Liver (tissue), 10 donors: ENCODE measurements at places on chromosomes 1 and 21. TPM values are rescaled to one million over a fixed set of nuclear protein-coding genes. Genes with fewer than 3 reads are reported as not detected.
A peak's percentile ranks its signal among the peaks of the same experiment; 100 is the strongest.

GRCh38 chr1:103120981-103121380 is 12.7 kb upstream of the COL11A1 start:
- no peak for DNase-seq
- no peak overlapping the region for H3K4me3 ChIP-seq

- no peaks in the 10 kb centered on the region for H3K4me1 ChIP-seq
- no peaks in the 10 kb centered on the region for H3K27me3 ChIP-seq
- DNase-seq: no peak
- no peak overlapping the region for H3K27ac ChIP-seq
- H3K36me3 ChIP-seq: no peaks in the 10 kb centered on the region
Observed at GRCh38 chr1:64523413-64524337, 53.7 kb downstream of the CACHD1 start.

The OR2T8 gene
- total RNA-seq: 0.70 TPM

The WLS gene
- 3.2 TPM for total RNA-seq

The URB2 gene
- 10.5 TPM for total RNA-seq

The S100A1 gene
- 0.33 TPM for total RNA-seq

GRCh38 chr1:26164036-26164860 is 4.5 kb downstream of the C1orf232 start:
- H3K27me3 ChIP-seq: peaks cover 2% of the 10 kb centered on the region
- DNase-seq: peak; percentile 52
- no peak overlapping the region for H3K4me3 ChIP-seq
- peaks cover 10% of the 10 kb centered on the region for H3K4me1 ChIP-seq
- no peaks in the 10 kb centered on the region for H3K36me3 ChIP-seq
- H3K27ac ChIP-seq: no peak overlapping the region

The KIRREL1 gene
- 6.0 TPM for total RNA-seq

- H3K27me3 ChIP-seq: no peaks in the 10 kb centered on the region
- H3K4me3 ChIP-seq: no peak overlapping the region
- H3K4me1 ChIP-seq: no peaks in the 10 kb centered on the region
- no peaks in the 10 kb centered on the region for H3K36me3 ChIP-seq
Observed at GRCh38 chr1:17287130-17287776, 20.7 kb upstream of the PADI4 start.

DNA sequence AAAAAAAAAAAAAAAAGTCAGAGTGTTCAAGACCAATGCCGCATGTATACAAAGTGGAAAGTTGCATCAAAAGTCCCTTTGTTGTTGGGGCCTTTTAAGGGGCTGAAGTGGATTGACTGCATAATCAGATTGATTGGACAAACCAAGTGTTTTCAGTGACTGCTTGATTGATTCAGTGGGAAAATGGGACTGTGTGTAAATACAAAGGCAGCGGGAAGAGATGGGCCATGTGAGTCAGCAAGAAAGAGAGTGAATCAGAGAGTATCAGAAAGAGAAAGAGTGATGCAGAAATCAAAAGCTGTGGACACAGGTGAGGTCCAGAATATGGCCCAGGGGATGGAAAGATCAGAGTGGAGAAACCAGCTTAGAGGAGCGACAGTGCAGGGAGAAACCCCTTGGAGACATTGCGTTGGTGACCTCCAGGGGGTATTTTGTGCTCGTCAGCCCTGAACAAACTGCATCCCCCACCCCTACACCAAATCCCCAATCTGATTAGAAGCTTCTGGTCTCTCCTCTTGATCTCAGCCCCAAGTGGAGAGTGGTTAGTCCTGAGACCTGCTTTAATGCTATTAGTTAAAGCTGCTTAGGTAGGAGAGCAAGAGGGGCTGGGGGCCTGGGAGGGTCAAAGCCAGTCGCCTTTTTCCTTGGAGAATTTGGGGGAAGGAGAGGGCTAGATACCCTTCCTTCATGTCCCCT is 5.1 kb upstream of the ETV3L start:
- H3K27ac ChIP-seq: no peak overlapping the region
- no peaks in the 10 kb centered on the region for H3K4me1 ChIP-seq
- H3K27me3 ChIP-seq: peaks cover 5% of the 10 kb centered on the region
- DNase-seq: no peak
- H3K36me3 ChIP-seq: no peaks in the 10 kb centered on the region

DNA sequence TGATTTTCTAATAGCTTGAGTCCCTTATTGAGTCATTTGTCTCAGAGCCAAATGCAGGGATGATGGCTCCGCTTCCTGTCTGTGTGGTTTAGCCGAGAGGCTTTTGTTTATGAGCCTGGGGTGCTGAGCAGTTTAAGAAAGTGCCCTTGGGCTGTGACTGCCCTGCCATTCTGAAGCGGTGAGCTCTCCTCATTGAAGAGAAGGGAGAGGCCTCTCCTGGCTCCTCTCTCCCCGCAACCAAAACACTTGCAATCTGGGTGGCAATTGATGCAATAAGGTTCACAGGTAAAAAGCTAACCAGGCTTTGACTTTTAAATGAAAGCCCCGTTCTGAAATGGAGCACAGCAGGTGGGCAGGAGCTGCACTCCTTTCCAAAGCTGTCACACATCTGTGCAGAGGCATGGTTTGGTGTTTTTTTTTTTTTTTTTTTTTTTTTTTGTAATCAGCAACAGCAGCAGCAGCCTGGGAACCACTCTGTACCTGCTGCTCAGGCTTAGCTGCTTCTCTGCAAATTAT is 403.7 kb downstream of the SIPA1L2 start:
- H3K36me3 ChIP-seq: no peaks in the 10 kb centered on the region
- H3K27me3 ChIP-seq: peaks cover 8% of the 10 kb centered on the region
- no peak overlapping the region for H3K4me3 ChIP-seq
- H3K27ac ChIP-seq: no peak overlapping the region
- DNase-seq: no peak

GRCh38 chr1:227213426-227213825 is 104.9 kb downstream of the CDC42BPA start:
- H3K36me3 ChIP-seq: no peaks in the 10 kb centered on the region
- no peaks in the 10 kb centered on the region for H3K4me1 ChIP-seq
- no peak overlapping the region for H3K27ac ChIP-seq
- DNase-seq: no peak
- H3K4me3 ChIP-seq: no peak overlapping the region

- H3K4me3 ChIP-seq: no peak overlapping the region
- H3K4me1 ChIP-seq: no peaks in the 10 kb centered on the region
Observed at GRCh38 chr1:45785583-45785982, 17.8 kb upstream of the MAST2 start.

GRCh38 chr1:197519741-197520334 is 251.8 kb downstream of the CRB1 start:
- no peaks in the 10 kb centered on the region for H3K27me3 ChIP-seq
- H3K4me3 ChIP-seq: no peak overlapping the region
- no peaks in the 10 kb centered on the region for H3K4me1 ChIP-seq
- DNase-seq: no peak

- no peak overlapping the region for H3K4me3 ChIP-seq
- no peak for DNase-seq
- peaks cover 6% of the 10 kb centered on the region for H3K4me1 ChIP-seq
- no peak overlapping the region for H3K27ac ChIP-seq
- no peaks in the 10 kb centered on the region for H3K36me3 ChIP-seq
Observed at GRCh38 chr1:204450461-204451257, 39.0 kb upstream of the PPP1R15B start.

The LCE1B gene
- not detected for total RNA-seq

The KRTAP19-3 gene
- not detected for total RNA-seq

- no peak for DNase-seq
- no peak overlapping the region for H3K4me3 ChIP-seq
- H3K27me3 ChIP-seq: no peaks in the 10 kb centered on the region
- H3K4me1 ChIP-seq: no peaks in the 10 kb centered on the region
- H3K36me3 ChIP-seq: no peaks in the 10 kb centered on the region
Observed at GRCh38 chr1:228120351-228120750, 11.3 kb upstream of the MRPL55 start.

The CA6 gene
- not detected for total RNA-seq

- H3K27ac ChIP-seq: peak overlapping the region; percentile 74
- no peak overlapping the region for H3K4me3 ChIP-seq
- no peaks in the 10 kb centered on the region for H3K27me3 ChIP-seq
- no peak for DNase-seq
- no peaks in the 10 kb centered on the region for H3K4me1 ChIP-seq
Observed at GRCh38 chr1:67368046-67368514, 60.4 kb downstream of the IL12RB2 start.

- no peaks in the 10 kb centered on the region for H3K4me1 ChIP-seq
- H3K27ac ChIP-seq: no peak overlapping the region
- H3K36me3 ChIP-seq: no peaks in the 10 kb centered on the region
- no peak overlapping the region for H3K4me3 ChIP-seq
- DNase-seq: no peak
Observed at GRCh38 chr1:248786156-248786555, 30.6 kb upstream of the LYPD8 start.

- H3K27me3 ChIP-seq: no peaks in the 10 kb centered on the region
- no peak for DNase-seq
- H3K27ac ChIP-seq: no peak overlapping the region
- H3K4me3 ChIP-seq: no peak overlapping the region
Observed at GRCh38 chr1:236753516-236753915, 41.6 kb upstream of the MTR start.

The FMO3 gene
- total RNA-seq: 11.1 TPM

The RORC gene
- total RNA-seq: 2.9 TPM

DNA sequence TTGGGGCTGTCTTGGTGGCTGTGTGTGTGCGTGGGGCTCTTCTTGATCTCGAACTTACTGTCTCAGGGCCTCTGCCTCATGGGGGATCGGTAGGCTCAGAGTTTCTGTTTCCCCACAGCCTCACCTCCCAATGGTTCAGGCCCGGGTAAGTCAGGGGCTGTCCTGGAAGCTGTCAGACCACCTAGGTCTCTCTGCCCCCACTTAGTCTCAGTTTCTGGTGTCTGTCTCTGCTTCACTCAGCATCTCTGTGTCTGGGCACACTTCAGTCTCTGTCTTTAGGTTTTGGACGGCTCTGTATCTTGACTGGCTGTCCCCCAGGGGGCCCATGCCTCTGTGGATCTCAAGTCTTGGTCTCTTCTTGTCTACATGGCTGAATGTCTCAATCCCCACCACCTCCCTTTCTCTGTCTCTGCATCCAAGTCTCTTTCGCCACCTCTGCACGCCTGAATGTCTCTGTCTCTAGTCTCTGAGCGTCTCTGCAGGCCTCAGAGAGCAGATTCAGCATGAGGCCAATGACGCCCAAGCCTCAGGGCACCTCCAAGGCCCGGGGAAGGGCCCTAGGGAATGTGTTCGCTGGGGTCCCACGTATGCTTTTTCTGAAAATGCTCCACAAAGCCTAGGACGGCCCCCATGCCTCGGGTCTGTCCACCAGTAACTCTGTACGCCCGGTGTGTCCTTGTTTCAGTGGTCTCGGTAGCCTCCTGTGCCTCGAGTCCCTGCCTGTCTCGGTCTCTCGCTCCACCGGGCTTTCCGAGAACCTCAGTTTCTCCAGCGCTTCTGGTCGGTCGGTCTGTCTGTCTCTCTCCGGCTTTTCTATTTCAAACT is 818 bp downstream of the FHL3 start:
- H3K27ac ChIP-seq: peak overlapping the region; percentile 62
- no peaks in the 10 kb centered on the region for H3K27me3 ChIP-seq
- H3K4me3 ChIP-seq: peak overlapping the region; percentile 55
- no peak for DNase-seq

The TCEA3 gene
- total RNA-seq: 29.6 TPM

- no peak overlapping the region for H3K4me3 ChIP-seq
- no peaks in the 10 kb centered on the region for H3K4me1 ChIP-seq
- no peaks in the 10 kb centered on the region for H3K36me3 ChIP-seq
- H3K27me3 ChIP-seq: no peaks in the 10 kb centered on the region
Observed at GRCh38 chr1:167066333-167067122, 23.6 kb downstream of the GPA33 start.

DNA sequence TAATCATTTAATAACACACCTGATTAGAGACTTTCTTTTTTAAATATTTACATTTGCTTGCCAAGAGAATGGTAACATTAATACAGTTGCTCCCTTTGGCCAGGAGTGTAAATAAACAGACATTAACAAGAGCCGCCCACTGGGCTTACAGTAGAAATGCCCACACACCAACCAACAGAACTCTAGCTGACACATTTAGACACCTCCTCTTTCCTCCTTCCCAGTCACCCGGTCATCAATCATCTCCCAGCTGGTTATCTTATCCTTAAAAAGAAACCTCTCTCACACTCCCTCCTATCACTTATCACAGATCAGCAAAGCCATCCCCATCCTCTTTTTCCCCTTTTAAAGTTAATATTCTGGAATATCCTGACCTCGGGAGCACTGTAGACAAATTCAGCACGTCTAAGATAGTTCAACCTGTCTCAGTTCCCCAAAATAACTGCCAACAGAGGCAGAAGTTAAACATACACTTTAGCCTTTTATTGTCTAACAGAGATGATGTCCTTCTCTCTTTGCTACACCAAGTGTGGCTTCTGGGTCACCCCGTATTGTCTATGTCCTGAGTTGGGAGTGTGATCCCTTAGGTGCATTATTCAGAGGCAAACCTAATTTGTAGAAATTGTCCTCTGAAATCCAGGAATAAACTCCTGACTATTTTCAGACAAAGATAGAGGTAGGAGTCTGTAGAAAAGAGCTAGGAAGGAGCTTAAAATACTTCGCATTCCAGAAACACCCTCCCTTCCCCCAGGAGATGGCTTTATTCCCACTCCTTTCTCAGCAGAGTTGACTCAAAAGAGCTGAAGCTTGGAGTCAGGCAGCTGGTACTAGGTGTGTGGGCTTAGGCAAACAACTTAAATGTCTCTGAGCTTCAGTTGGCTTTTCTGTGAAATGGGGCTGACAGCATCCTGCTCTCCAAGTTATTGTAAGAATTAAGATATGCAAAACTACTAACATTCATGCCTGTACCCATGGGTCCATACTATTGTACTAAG is 8.8 kb downstream of the MYCL start:
- no peaks in the 10 kb centered on the region for H3K27me3 ChIP-seq
- H3K36me3 ChIP-seq: peaks cover 5% of the 10 kb centered on the region
- no peak for DNase-seq

GRCh38 chr1:228364068-228364705 is 42.4 kb downstream of the TRIM11 start:
- H3K27me3 ChIP-seq: no peaks in the 10 kb centered on the region
- DNase-seq: no peak
- H3K4me1 ChIP-seq: peaks cover 3% of the 10 kb centered on the region
- no peaks in the 10 kb centered on the region for H3K36me3 ChIP-seq

- peak overlapping the region; percentile 58 for H3K27ac ChIP-seq
- H3K4me1 ChIP-seq: peaks cover 23% of the 10 kb centered on the region
- no peak for DNase-seq
- no peak overlapping the region for H3K4me3 ChIP-seq
Observed at GRCh38 chr1:19735440-19736127, 64.1 kb downstream of the TMCO4 start.

The C1orf198 gene
- total RNA-seq: 11.1 TPM

The PDZK1IP1 gene
- 0.75 TPM for total RNA-seq

The SUSD4 gene
- total RNA-seq: 1.1 TPM

The KIF2C gene
- 0.17 TPM for total RNA-seq

The MARK1 gene
- 0.59 TPM for total RNA-seq

The KRTAP27-1 gene
- not detected for total RNA-seq

- peaks cover 37% of the 10 kb centered on the region for H3K4me1 ChIP-seq
- H3K4me3 ChIP-seq: no peak overlapping the region
- H3K36me3 ChIP-seq: peaks cover 27% of the 10 kb centered on the region
- DNase-seq: peak; percentile 70
- H3K27me3 ChIP-seq: no peaks in the 10 kb centered on the region
Observed at GRCh38 chr21:45508607-45509565, 33.4 kb downstream of the SLC19A1 start.

- DNase-seq: no peak
- peaks cover 27% of the 10 kb centered on the region for H3K4me1 ChIP-seq
- no peak overlapping the region for H3K4me3 ChIP-seq
- peak overlapping the region; percentile 79 for H3K27ac ChIP-seq
Observed at GRCh38 chr1:51726544-51727225, 109.8 kb downstream of the OSBPL9 start.

- peaks cover 35% of the 10 kb centered on the region for H3K4me1 ChIP-seq
- no peaks in the 10 kb centered on the region for H3K27me3 ChIP-seq
- no peaks in the 10 kb centered on the region for H3K36me3 ChIP-seq
- DNase-seq: no peak
- H3K27ac ChIP-seq: peak overlapping the region; percentile 95
Observed at GRCh38 chr1:15526021-15526489, 593 bp upstream of the DNAJC16 start.
